ENCODE measurements at places on chromosomes 1 and 21. TPM values are rescaled to one million over a fixed set of nuclear protein-coding genes. Genes with fewer than 3 reads are reported as not detected.
A peak's percentile ranks its signal among the peaks of the same experiment; 100 is the strongest.

DNA sequence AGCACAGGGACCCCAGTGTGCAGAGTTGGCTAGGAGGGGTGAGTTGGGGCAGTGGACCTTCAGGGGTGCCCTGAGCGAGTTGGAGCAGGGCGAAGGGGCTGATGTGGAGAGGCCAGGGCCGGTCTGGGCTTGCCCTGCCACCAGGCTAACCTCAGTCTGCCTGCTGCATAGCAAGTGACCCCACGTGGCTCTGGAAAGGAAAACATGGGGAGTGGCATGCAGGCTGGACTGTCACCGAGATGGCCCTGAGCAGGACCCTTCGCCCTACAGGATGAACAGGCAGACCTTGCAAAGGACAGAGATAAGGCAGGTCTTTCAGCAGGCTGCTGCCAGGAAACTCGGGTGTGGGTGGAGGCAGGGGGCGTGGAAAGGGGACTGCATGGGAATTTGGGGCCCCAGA lies 51.5 kb downstream of the FOXO6 start:
- H3K27ac ChIP-seq = no peak overlapping the region
- H3K27me3 ChIP-seq = no peaks in the 10 kb centered on the region
- no peak overlapping the region for H3K4me3 ChIP-seq
- no peaks in the 10 kb centered on the region for H3K36me3 ChIP-seq

DNA sequence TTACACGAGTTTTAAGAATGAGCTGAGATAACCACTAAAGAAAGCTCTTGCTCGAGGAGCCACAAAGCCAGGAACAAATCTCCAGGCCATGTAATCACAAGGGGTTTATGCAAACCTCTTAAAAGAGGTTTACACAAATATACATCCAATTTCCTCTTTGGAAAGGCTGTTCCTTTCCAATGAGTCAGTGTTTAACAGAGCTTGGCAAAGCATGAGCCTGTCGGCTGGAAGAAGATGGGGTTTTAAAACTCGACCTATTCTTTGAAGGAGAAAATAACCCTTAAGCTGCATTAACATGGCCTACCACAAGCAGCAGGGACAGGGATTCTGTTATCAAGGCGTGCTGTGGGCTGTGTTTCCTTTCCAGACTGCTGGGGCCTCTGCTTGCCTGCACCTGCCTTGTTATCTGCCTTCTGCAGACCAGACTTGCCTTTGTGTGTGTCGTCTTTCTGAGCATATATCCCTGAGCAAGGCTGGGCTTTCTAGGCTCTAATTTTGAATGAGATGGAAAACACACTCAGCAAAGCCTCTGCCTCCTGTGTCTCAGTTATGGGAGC lies 40.6 kb upstream of the CYP2J2 start:
- H3K27me3 ChIP-seq = no peaks in the 10 kb centered on the region
- no peak overlapping the region for H3K4me3 ChIP-seq

- peak overlapping the region; percentile 63 for H3K27ac ChIP-seq
- no peaks in the 10 kb centered on the region for H3K36me3 ChIP-seq
- H3K27me3 ChIP-seq = no peaks in the 10 kb centered on the region
- no peak overlapping the region for H3K4me3 ChIP-seq
- DNase-seq = no peak
Observed at GRCh38 chr1:91846007-91846638, 39.8 kb downstream of the TGFBR3 start.

- no peaks in the 10 kb centered on the region for H3K27me3 ChIP-seq
- no peaks in the 10 kb centered on the region for H3K36me3 ChIP-seq
- no peak for DNase-seq
- H3K27ac ChIP-seq = no peak overlapping the region
- no peak overlapping the region for H3K4me3 ChIP-seq
Observed at GRCh38 chr1:31482482-31483011, 69.5 kb downstream of the SERINC2 start.

- no peak overlapping the region for H3K4me3 ChIP-seq
- no peaks in the 10 kb centered on the region for H3K36me3 ChIP-seq
- H3K4me1 ChIP-seq = no peaks in the 10 kb centered on the region
- DNase-seq = no peak
- no peak overlapping the region for H3K27ac ChIP-seq
Observed at GRCh38 chr1:167013108-167013929, 24.2 kb downstream of the MAEL start.

DNA sequence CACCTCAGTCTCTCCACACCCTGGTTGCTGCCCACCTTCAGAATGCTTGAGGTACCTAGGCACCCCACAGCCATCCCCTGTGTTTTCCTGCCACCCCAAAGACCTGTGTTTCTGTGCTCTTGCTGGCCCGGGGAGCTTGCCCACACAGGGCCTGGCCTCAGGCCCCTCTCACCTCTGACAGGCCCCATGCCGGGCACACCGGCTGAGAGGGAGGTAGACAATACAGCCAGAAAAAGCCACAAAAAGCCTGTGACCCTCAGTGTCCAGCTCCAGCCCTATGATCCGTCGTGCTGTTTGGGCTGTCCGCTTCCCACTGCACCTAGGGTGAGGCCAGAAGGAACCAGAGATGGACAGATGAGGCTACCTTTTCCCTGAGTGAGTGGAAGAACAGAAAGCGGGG lies 11.4 kb downstream of the SEMA6C start:
- no peaks in the 10 kb centered on the region for H3K36me3 ChIP-seq
- H3K27me3 ChIP-seq = no peaks in the 10 kb centered on the region
- H3K27ac ChIP-seq = no peak overlapping the region

GRCh38 chr1:83530506-83530905 lies 468.4 kb downstream of the TTLL7 start:
- H3K27ac ChIP-seq = no peak overlapping the region
- no peak for DNase-seq
- H3K36me3 ChIP-seq = no peaks in the 10 kb centered on the region

The PRAMEF13 gene
- polyA plus RNA-seq = not detected

The NPHS2 gene
- polyA plus RNA-seq = not detected

The CCDC185 gene
- not detected for polyA plus RNA-seq

The CCDC30 gene
- polyA plus RNA-seq = 3.8 TPM

The OR2L5 gene
- not detected for polyA plus RNA-seq

The EDARADD gene
- 1.1 TPM for polyA plus RNA-seq

The SLC5A9 gene
- polyA plus RNA-seq = not detected

Data from ovary (tissue), 10 donors.